ENCODE measurements at places on chromosomes 1 and 21. TPM values are rescaled to one million over a fixed set of nuclear protein-coding genes. Genes with fewer than 3 reads are reported as not detected.

The HHAT gene
- 2.4 TPM for total RNA-seq

The OR6K3 gene
- not detected for total RNA-seq

The ICOSLG gene
- total RNA-seq: 14.8 TPM

The LYSMD1 gene
- total RNA-seq: 6.3 TPM

The SPATA21 gene
- not detected for total RNA-seq

The KLHL21 gene
- total RNA-seq: 82.5 TPM

The MX2 gene
- 0.46 TPM for total RNA-seq

The LINGO4 gene
- not detected for total RNA-seq
